ELR (cell line): ENCODE measurements at places on chromosomes 11 and 22.

GRCh38 chr11:8090756-8091155, 9.7 kb downstream of the TUB start:
- peak; percentile 51 for DNase-seq

DNA sequence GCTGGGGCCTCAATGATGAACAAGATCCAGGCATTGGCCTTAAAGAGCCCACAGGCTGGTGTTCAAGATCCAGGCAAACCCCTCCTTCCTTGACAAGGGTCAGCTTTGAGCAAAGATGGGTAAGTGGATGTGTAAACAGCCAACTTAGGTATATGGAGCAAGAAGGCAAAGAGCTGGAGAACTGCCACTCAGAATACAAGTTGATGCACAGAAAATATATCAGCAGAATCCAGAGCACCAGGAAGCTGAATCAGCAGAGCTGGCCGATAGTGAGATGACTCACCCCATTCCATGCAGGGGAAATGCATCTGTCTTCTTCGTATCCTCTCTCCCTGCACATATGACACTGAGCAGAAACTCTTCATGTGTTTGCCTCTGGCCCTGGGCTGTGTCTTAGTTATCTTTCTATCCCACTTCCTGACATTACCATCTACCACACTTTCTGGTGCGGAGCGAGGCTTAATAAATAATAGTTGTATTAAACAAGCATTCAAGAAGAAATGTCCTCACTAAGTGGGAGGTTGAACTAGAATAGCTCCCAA, 57.8 kb downstream of the ENDOD1 start:
- DNase-seq = peak; percentile 87

GRCh38 chr11:122744357-122744756, 88.8 kb downstream of the UBASH3B start:
- no peak for DNase-seq

GRCh38 chr11:123478352-123478987, 48.4 kb downstream of the GRAMD1B start:
- DNase-seq = peak; percentile 87

DNA sequence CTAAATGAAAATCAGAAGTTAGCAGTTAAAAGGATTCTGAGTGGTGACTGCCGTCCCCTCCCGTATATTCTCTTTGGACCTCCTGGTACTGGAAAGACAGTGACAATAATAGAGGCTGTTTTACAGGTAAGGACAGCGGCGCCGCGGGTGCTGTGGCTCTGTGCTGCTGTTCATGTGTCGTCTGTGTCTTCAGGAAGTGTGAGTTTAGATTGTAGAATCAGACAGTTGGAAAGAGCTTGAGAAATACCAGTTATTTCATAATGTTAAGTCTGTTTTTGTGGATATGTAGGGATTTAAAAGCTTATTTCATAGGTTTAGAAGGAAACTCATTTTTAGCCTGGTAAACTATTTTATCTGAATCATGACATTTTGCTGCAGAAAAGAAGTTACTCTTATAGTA, 27.4 kb upstream of the PANX2 start:
- no peak for DNase-seq

GRCh38 chr11:123429913-123430720, at the start of gene GRAMD1B:
GRAMD1B (plus strand) TSS chr11:123430269; CDS start chr11:123430793, 524 bp downstream.
- DNase-seq = peak; percentile 94
